Activated gamma-delta T cell treated with anti-CD3 and anti-CD28 coated beads, Interleukin-2, amount 50 U/mL, for 16 hours (primary cell): ENCODE measurements at places on chromosomes 11 and 22.

- peak; percentile 66 for DNase-seq
Observed at GRCh38 chr11:122781378-122782195, 56.7 kb upstream of the CRTAM start.

- no peak for DNase-seq
Observed at GRCh38 chr11:87897921-87898320, 277.3 kb downstream of the RAB38 start.

DNA sequence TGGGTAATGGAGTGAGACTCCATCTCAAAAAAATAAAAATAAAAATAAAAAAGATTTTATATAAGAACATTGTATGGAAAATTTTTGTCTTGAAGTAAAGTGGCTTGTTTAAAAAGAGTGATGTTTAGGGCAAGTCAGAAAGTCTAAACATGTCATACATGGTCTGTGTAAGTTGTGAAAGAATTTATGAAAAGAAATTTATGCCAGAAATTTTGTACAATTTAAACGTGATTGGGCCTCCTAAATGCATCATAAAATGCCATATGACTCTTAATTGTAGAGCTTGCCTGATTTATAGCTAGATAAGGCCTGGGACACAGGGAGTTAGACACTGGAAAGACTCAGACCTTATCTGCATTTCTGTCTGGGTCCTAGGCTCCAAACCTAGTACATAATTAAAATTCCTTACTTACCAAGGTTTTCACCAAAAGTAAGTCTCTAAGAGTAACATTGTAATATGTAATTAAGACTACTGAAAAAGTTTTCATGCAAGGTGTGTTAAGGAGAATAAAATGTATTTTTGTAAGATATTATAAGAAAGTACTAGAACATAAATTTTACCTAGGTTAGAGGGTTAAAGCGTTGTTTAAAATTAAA lies 110.5 kb downstream of the AASDHPPT start:
- DNase-seq = no peak

DNA sequence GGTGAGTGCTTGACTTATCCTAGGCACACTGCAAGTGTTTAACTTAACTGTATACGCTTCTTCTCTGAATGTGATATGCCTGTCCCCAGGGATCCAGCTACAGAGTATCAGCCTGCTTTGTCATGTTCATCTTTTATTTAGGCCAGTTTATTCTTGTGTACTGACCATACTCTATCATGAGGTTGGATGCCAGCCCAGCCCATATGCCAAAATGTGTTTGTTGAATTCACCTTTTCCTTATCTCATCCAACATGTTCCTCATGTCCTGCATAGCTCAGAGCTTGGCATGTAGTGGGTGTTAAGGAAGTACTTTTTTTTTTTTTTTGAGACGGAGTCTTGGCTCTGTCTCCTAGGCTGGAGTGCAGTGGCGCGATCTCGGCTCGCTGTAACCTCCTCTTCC lies 116.2 kb downstream of the NCAM1 start:
- no peak for DNase-seq

GRCh38 chr22:37625737-37626136 lies 13.7 kb upstream of the SH3BP1 start:
- no peak for DNase-seq

GRCh38 chr11:119567688-119568582 lies 145.0 kb upstream of the THY1 start:
- DNase-seq = no peak

- DNase-seq = no peak
Observed at GRCh38 chr11:68692115-68692514, 7.8 kb downstream of the GAL start.

DNA sequence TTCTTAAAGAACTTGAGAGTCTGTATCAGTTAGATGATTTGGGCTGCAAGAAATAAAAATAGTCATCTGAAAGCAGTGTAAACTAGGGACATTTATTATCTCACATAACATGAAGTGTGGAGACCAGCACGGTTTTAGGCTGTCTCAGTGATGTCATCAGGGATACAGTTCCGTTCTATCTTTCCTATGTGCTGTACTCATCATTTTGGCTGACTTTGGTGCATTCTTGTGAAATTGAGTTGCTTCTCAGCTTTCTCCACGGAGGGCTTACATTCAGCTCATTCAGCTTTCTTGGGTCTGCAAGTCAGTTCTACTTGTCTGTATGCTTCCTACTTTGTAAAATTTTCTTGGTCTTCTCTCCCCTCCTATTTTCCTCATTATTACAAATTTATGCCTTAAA lies 51.8 kb upstream of the LIN7C start:
- no peak for DNase-seq

GRCh38 chr11:110077831-110078325 lies 15.3 kb upstream of the ZC3H12C start:
- no peak for DNase-seq

DNA sequence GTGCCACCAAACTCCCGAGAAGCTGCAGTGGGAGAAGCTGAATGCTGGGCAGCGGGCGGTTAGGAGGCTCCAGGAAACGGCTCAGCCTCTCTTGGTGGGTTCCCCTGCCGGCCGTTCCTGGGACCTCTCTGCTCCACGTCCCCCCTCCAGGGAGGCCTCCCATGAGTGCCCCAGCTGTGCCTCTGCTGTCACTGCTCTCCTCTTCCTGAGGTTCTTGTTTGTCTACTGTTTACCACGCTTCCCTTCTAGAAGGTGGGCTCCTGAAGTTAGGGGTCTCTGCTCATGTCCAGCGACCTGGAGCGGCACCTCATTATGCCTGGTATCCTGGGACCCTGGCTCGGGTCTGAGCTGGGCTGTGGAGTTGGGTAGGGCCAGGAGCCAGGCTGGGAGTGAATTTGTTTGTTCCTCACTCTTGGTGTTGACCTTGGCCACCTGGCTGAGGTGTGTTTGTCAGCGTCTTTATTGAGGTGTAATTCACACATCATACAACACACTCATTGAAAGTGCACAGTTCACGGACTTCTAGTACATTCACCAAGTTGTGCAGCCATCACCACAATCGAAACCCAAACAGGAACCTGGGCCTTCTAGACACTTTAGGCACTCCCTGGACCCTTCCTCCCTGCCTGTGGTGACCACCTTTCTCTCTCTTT lies 37.8 kb upstream of the GRAMD4 start:
- no peak for DNase-seq

- DNase-seq = no peak
Observed at GRCh38 chr11:74932169-74932568, 16.7 kb downstream of the XRRA1 start.

GRCh38 chr22:47691152-47691895 lies 928.9 kb downstream of the TBC1D22A start:
- DNase-seq = no peak

GRCh38 chr11:32891657-32892354 lies 805 bp upstream of the QSER1 start:
- DNase-seq = no peak

DNA sequence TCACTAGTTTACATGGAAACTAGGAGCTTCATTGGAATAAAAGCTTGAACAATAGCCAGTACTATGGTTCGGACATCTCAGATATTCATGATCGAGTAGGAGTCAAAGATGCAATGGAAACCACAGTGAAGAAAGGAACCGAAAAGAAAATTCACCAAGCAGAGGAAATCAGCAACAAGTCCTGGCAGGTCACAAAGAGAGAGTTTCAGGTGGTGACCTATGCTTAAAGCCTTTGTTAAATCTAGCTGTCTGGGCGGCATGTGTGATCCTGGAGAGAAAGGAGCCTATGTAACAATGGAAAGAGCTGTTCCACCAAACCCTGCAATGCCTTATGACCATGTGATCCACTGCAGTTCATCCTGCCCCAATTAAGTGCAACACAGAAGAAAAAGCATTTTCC lies 68.9 kb upstream of the POU2AF2 start:
- DNase-seq = no peak

DNA sequence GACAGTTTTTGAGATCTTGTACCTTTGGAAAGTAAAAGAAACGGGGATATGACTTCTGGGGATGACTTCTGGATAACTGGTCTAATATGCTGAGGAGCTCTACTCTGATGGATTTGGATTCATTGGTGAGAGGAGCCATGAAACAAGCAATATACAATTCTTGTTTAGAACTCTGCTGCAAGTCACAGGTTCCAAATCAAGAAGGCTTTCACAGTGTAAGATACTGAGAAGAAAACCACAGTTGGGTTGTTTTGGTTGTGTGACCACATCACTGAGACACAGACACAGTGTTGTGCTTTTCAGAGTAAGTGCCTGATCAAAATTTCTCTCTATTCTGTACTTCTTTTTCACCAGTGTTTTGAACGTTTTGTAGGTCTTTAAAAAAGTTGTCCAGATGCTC lies 13.1 kb upstream of the UCP2 start:
- DNase-seq = no peak

DNA sequence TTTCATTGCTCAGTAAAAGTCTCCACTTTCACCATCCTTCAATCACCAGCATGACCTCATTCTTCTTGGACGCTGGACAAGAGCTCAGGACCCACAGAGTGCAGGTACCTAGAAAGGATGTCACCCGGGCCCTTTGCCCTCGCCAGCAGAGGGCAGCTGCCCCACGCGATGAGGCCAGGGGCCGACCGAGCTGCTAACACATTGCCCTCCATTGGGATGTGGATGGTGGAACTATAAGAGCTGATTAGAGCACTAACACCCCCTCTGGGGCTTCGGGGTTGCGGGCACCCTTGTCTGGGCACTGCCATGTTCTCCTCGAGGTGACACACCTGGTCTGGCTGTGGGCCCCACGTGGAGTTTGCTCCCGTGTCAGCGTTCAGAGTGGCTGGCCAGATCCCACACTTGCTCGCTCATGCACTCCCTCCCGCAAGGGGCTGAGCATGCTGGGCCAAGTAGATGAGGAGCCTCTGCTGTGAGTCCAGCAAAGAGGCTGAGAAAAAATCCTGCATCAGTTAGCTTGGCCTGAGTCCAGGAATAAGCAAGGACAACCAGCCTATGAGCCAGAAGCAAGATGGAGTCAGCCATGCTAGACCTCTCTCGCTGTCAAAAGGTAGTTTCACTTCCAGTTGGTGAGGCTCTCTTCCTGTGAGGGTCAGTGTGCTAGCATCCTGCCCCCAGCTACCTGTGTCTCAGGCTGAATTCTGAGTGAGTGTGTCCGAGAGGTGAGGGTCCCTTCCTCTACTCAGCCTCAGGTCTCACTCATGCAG lies 9.8 kb downstream of the KRTAP5-6 start:
- DNase-seq = no peak

- no peak for DNase-seq
Observed at GRCh38 chr11:124798991-124799347, 1.2 kb downstream of the MSANTD2 start.

- DNase-seq = no peak
Observed at GRCh38 chr22:46686221-46687047, 51.6 kb downstream of the CERK start.

DNA sequence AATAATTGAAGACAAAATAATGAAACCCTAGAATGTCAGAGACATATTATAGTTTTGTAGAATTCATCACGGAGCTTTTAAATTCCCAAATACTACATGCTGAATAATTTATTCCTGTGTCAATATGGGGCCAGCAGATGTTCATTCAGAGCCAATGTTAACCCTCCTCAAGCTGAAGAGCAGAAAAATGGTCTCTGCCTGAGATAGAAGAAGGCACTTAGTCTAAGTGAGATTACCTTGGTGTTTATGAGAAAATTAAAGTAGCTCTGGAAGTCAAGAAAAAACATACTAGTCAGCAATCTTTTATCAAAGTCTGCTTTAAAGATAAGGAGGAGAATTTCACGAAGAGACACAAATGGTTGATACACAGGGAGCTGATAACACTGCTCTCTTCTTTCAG lies 328.2 kb downstream of the TTC28 start:
- DNase-seq = no peak

- no peak for DNase-seq
Observed at GRCh38 chr11:116890193-116890592, 52.8 kb upstream of the APOA1 start.

- no peak for DNase-seq
Observed at GRCh38 chr11:46249938-46250744, 27.3 kb upstream of the CREB3L1 start.

GRCh38 chr11:20211691-20212090 lies 51.4 kb upstream of the DBX1 start:
- no peak for DNase-seq

- DNase-seq = no peak
Observed at GRCh38 chr22:37609240-37610152, 862 bp downstream of the GGA1 start.

- DNase-seq = no peak
Observed at GRCh38 chr11:76307396-76307795, 73.5 kb downstream of the THAP12 start.

- DNase-seq = no peak
Observed at GRCh38 chr11:60633645-60634044, 65.8 kb upstream of the MS4A8 start.

GRCh38 chr22:19396934-19397733 lies 34.4 kb downstream of the HIRA start:
- no peak for DNase-seq

DNA sequence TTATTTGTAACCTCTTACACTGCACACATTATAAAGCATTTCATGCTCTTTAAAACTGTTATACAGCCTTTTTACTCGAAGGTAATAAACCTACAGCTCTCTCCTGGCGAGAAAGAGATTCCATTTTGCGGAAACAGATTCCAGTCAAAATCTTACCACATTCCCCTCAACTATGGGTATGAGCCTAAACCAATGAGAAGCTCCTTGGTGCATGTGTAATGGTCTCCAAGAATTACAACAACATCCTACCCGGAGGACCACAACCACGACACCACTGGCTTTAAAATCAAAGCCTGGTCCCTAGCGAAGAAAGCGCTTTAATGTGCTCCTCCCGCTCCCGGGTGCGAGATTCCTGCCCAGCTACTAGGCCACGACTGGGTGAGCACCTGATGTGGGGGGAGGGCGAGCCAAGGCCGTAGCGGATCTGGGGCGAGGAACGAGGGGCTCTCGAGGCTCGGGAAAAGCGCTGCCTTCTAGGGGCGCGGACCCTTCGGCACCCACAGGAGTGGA lies 821 bp downstream of the CELF1 start:
- no peak for DNase-seq

- no peak for DNase-seq
Observed at GRCh38 chr11:126607374-126607773, 251.9 kb downstream of the ST3GAL4 start.

DNA sequence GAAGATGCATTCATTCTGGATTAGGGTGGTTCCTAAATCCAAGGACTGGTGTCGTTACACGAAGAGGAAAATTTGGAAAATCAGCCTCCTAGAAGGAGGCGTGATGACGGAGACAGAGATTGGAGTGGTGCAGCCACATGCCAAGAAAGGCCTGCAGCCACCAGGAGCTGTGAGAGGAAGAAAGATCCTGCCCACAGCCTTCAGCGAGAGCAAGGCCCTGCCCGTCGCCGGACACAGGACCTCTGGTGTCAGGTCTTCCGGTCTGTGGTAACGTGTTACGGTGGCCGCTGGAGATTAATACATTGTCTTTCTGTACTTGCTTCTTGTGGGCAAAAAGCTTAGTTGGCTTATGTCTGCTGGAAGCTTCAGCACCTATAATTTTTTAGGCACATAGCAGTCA lies 1045.8 kb downstream of the BRD1 start:
- no peak for DNase-seq

- no peak for DNase-seq
Observed at GRCh38 chr11:130555251-130555841, 106.9 kb downstream of the ADAMTS15 start.
